EL (cell line): ENCODE measurements at places on chromosomes 12 and 14.

- no peak for DNase-seq
Observed at GRCh38 chr12:121224591-121224990, 14.7 kb downstream of the P2RX4 start.

DNA sequence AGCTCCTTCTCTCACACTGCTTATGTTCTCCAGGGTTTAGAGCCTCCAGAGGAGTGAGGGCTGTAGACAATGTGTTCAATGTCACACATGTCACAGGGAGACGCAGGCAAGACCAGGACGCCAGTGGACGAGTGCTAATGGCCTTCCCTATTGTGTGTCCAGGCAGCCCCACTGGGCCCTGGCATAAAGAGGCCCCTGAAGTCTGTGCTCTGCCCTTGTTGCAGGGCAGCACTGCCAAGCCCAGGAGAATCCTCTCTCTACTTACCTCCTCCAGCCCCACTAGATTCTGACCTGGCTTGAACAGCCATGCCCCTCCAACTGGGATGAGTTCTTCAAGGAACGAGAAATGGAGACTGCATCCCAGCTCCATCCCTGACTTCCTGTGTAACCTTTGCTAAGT is 24.8 kb upstream of the TMEM106C start:
- no peak for DNase-seq

DNA sequence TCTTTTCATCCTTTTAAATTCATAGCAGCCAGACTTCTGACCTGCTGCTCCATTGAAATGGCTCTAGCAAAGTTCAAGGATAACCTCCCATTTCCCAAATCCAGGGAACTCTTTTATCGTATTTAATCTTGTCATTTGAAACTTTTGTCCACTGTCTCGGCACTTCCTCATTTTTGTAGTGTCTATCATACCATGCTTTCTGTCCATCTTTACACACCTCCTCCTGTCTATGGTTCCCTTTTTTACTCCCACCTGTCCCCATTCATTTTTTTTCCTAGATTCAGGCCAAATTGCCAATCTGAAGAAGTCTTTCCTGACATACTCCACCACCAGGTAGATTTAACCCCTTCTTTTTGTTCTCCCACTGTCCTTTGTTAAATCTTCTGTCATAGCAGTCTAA is 31.0 kb downstream of the NFYB start:
- no peak for DNase-seq

- DNase-seq, result no peak
Observed at GRCh38 chr12:40957417-40957816, 230.7 kb upstream of the PDZRN4 start.

DNA sequence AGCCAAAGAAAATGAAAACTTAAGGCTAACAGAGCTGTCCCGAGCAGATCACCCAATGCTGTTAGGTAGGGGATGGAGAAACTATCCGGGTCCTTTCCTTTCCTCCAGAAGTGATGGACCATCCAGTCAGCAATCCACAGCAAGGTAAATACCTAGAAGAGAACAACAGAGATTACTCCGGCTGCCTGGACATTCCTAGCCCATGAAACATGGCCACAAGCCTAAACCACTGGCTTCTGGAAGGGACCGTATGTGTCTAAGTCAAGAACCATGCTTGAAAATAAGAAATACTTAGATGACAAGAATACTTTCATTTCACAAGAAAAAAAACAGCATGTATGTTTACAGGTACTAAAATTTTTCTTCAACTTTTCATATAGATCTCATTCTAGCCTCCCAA is 152.9 kb downstream of the SLC41A2 start:
- peak; percentile 67 for DNase-seq

DNA sequence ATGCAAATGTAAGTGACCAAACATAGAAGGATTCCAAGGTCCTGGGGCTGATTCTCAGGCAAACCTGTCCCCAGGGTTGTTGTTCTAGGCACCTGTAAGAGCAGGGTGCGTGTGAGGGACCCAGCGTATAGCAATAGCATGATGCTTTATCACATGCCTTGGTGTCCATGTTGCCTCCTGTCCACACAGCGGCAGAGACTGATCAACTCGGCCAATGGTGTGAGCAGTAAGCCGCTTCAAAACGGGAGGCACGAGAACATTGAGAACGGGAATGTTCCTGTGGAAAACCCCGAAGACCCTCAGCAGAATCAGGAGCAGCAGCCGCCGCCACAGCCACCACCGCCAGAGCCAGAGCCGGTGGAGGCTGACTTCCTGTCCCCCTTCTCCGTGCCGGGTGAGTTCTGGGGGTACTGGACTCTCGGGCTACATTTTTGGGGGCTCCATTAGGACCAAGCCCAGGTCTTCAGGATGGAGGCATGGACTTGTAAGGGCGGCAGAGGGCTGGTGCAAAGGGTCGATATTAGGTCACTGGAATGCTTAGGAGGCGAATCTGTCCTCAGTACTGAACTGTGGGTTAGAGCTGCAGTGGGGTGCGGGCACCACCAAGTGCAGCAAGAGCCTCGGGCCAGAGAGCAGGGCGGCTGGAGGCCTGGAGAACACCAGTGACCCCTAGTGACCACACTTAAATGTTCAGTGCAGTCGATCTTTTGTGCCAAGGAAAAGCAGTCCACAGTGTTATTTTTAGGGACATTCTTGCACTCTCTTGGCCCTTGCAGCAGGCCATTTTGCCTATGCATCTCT is 57.2 kb upstream of the RIN3 start:
- peak; percentile 69 for DNase-seq
